ENCODE measurements at places on chromosomes 16 and 17.

- no peak for DNase-seq
Observed at GRCh38 chr17:74512036-74512435, 19.2 kb downstream of the CD300LB start.

GRCh38 chr17:17810084-17810894, 26.5 kb downstream of the SREBF1 start:
- peak; percentile 90 for DNase-seq

DNA sequence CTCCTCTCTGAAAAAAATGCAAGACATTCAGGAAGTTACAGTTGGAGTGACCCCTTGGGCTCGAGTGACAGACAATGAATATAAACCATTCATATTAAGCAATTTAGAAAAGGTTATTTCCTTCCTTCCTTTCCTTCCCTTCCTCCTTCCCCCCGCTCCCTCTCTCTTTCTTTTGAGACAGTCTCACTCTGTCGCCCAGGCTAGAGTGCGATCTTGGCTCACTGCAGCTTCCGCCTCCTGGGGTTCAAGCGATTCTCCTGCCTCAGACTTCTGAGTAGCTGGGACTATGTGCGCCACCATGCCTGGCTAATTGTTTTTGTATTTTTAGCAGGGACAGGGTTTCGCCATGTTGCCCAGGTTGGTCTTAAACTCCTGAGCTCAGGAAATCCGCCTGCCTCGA, 13.2 kb downstream of the PSMD12 start:
- DNase-seq = no peak

DNA sequence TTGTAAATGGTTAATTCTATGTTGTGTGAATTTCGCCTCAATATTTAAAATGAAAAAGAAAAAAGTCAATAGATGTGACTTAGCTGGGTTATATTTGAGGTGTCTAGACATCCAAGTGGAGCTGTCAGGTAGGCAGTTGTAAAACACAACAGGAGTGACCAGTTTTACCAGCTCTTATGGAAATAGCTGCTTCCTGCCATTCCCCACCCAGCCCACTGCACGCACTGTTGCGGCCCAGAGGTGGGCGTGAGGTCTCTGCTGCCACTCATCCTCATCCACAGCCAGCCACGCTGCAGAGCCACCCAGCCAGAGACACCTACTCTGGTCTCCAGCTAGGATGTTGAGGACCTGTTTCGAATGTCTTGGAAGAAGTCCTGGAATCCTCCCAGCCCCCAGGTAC, 3.4 kb upstream of the CARD14 start:
- no peak for DNase-seq

DNA sequence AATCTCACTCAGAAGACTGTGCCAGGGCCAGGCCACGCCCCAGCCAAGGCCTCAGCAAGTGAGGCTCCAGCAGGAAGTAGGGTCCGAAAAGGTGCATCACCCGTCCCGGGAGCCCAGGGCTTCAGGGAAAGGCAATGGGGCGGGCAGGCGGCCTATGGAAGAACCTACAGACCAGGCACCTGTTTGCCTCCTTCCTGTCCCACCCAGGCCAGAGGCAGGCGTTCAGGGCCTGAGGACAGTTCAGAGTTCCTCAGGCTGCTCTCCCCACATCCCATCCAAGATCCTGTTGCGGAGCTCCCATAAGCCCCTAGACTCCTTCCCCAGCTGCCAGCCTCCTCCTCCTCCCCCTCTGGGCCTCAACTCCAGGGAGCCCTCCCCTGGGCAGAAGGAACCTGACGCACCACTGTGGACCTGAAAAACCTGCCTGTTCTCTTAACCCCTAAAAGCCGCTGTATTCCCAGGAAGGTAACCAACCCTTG, 2.3 kb downstream of the CLUH start:
- no peak for DNase-seq

DNA sequence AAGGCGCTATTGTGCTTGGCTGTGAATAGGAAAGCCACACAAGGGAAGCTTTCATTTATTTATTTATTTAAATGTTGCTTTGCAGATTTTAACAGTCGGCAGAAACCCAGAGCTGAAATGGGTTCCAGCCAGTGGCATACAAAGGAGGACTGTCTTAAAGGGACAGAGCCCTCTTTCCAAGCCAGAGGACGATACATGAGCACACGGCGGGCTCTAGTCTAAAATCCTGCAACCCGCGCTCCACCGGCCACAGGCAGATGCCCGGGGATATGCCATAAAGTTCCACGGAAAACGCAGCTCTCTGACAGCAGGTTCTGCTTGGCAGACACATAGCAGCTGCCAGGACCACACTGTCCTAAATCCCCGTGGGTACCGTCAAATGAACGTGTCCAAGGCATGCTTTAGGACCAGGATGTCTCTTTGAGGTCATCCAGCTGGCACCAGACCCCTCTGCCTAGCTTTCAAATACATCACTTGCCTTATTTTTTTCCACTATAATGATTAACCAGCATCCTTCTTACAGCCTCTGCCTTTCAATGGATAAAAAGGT, 64.6 kb downstream of the CYTH1 start:
- peak; percentile 50 for DNase-seq

GRCh38 chr17:11900041-11900476, 97.2 kb downstream of the ZNF18 start:
- no peak for DNase-seq

GRCh38 chr16:84739349-84740124, 39.7 kb downstream of the USP10 start:
- DNase-seq = no peak

DNA sequence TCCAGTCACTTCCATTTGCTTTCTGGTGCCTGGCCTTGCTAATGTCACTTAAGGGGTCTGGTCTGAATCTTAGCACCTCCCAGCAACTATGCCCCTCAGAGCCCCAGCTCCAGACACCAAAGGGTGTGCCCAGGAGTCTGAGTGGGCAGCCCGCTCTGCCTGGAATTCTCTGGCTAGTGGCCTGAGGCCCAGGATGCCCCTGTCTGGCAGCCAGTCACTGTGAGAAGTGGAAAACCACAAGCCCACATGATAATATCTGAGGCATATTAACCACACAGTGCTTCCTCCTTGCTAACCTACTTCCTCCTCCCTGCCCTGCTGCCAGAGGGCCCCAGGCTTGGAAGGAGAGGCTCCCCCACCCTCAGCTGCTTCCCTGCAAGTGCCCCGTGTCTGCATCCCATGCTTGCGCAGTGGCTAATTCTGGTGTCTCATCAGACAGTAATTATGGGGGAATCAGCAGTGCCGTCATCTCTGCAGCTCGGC, 14.0 kb downstream of the SRCIN1 start:
- no peak for DNase-seq

- no peak for DNase-seq
Observed at GRCh38 chr17:9529033-9529700, 46.5 kb downstream of the STX8 start.

DNA sequence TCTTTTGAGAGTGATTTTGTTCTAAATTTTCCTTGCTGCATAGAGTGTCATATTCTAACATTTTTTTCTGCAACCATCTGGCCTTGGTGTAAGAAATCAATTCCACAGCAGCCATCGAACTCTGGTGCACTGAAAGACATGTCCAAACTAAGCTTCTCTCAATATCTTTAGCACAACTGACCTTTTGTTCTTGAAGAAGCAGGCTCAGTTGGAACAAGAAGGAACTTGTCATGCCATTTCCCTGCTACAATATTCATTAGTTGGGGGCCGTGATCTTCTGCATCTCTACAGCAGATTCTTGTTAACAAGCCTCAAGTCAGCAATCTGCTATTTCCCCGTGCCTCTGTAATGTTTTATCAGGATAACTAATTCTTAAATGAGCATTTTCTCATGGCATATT, 1305.6 kb downstream of the CDH11 start:
- DNase-seq = no peak

DNA sequence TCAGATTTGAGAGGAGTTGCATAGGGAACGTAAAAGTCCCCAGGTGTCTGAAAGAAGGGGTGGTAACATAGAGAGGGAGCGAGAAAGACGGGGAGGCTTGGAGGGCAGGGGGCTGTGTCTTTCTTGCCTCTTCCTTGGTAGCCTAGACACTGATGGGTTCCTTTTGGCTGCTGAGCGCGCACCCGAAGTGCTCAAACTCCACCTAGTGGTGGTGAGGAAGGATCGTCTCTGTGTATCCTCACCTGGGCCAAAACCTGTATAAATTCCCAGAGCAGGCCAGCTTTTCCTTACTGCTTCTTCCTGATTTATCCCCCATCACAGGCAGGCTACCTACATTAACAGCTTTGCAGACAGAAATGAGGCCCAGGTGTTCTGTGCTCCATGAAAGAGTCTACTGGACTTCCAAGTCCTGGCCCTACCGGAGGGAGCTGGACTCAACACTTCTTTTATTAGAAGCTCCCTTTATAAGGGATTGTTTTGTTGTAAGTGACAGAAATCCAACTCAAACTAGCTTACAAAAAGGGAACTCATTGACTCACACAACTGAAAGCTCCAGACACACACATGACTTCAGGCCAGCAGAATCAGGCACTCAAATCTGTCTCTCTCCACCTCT, 5.5 kb upstream of the SLC25A35 start:
- DNase-seq = peak; percentile 60

DNA sequence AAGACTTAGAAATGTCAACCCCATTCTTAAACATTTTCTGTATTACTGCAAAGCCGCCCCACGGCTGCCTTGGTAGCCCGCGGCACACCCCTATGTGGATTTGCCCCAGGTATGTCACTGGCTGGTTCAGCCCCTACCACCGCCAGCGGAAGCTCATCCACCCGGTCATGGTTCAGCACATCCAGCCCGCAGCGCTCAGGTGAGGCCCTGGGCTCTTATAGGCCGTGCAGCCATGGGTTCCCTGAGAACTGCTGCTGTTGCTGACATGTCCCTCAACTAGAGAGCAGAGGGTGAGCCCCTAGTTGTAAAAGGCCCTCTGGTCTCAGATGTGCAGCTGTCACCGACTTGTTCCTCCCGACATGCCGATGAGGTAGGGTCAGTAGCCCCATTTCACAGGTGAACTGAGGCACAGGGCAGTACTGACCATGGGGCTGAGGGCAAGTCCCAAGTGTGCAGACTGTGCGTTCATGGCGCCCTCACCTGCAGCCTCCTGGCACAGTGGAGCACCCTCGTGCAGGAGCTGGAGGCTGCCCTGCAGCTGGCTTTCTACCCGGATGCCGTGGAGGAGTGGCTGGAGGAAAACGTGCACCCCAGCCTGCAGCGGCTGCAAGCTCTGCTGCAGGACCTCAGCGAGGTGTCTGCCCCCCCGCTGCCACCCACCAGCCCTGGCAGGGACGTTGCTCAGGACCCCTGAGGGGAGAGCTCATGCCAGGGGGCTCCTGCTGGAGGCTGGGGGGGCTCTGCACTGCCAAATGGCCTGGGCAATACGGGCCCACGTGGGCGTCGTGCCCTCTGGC, 8.7 kb downstream of the CYBC1 start:
- no peak for DNase-seq

- no peak for DNase-seq
Observed at GRCh38 chr17:74180336-74180735, 23.1 kb upstream of the RPL38 start.

GRCh38 chr16:83031524-83031923, 404.8 kb downstream of the CDH13 start:
- no peak for DNase-seq

GRCh38 chr16:13936596-13937081, 16.7 kb downstream of the ERCC4 start:
- DNase-seq = no peak

Measured in posterior cingulate gyrus (tissue), 11 donors.